ENCODE measurements at places on chromosomes 16 and 17.

- H3K27ac ChIP-seq, result peak overlapping the region; percentile 55
- peaks cover 11% of the 10 kb centered on the region for H3K4me1 ChIP-seq
- peaks cover 23% of the 10 kb centered on the region for H3K27me3 ChIP-seq
- H3K36me3 ChIP-seq, result no peaks in the 10 kb centered on the region
- no peak overlapping the region for H3K4me3 ChIP-seq
Observed at GRCh38 chr17:37698132-37698910, 46.5 kb downstream of the HNF1B start.

DNA sequence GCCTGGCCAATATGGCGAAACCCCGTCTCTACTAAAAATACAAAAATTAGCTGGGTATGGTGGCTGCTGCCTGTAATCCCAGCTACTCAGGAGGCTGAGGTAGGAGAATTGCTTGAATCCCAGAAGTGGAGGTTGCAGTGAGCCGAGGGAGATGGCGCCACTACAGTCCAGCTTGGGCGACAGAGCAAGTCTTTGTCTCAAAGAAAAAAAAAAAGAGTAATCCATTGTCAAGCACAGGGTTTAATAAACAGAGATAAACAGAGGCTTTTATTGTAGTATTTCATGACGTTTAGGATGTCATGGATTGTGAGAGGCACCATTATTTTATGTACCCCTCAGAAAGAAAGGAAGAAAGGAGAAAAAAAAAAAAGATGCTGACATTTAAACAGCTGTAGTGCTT is 75.2 kb upstream of the RNU2-1 start:
- H3K4me1 ChIP-seq, result peaks cover 3% of the 10 kb centered on the region
- H3K27me3 ChIP-seq, result no peaks in the 10 kb centered on the region
- H3K27ac ChIP-seq, result no peak overlapping the region

GRCh38 chr17:68383443-68384321 is 73.6 kb downstream of the WIPI1 start:
- peak overlapping the region; percentile 67 for H3K4me3 ChIP-seq
- H3K4me1 ChIP-seq, result peaks cover 31% of the 10 kb centered on the region
- H3K27me3 ChIP-seq, result no peaks in the 10 kb centered on the region
- DNase-seq, result no peak
- no peaks in the 10 kb centered on the region for H3K36me3 ChIP-seq

DNA sequence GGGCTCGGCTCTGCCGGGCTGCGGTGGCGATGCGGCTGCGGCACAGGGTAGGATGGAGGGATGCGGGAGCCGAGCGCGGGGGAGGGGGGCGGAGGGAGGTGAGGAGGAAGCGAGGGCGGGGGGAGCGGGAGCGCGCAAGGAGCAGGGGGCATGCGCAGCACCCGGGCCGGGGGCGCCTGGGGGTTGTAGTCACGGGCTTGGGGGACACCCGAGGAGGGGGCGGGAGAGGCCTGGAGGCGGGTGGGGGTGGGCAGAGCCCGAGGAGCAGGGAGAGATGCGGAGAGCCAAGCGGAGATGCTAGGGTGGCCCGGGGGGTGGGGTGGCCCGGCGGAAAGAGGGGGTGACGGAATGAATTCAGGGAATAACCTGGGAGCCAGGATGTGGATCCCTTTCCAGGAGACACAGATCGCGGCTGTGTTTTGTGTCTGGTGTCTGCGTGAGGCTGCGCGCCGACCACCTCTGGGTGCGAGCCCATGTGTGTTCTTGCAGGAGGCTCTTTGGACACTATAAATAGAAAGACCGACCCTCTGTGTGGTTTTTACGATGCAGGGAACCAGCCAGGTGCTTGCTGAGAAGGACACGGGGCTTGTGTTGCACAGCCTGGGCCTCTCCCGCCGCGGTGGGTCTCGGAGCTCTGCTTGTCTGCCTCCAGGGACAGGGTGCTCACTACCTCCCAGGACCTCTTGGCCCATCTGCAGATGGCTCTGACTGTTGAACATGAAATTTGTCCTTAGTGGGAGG is at the start of gene STX1B:
Gene STX1B, minus strand, starts transcription at position 54 of the 741 bp plus-strand sequence. CDS start 242 bp downstream, outside the sequence.
- H3K27ac ChIP-seq, result peak within 1 kb of the TSS; percentile 11
- H3K4me1 ChIP-seq, result peaks cover 34% of the 10 kb centered on the region
- H3K4me3 ChIP-seq, result peak within 1 kb of the TSS; percentile 92
- H3K36me3 ChIP-seq, result no peaks in the 10 kb centered on the region
- peak; percentile 47 for DNase-seq
- H3K27me3 ChIP-seq, result peaks cover 11% of the 10 kb centered on the region

DNA sequence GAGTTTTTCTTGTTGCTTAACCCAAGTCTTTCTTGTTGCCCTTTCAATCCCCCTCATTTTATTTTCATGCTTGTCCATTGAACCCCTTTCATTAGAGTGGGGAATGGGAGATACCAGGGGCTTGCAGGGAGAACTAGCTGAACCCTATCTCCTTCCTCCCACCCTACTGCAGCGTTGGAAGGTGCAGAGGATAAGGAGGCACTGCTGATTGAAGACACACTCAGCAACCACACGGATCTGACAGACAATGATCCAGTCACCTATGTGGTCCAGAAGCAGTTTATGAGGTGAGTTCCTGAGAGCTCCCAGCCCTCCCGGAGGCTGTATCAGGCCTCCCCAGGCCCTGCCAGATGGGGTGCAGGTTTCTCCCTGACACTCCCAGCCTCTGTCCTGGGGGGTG is 32.5 kb downstream of the ANKRD40 start:
- peaks cover 8% of the 10 kb centered on the region for H3K27me3 ChIP-seq
- DNase-seq, result no peak
- H3K4me1 ChIP-seq, result no peaks in the 10 kb centered on the region
- no peak overlapping the region for H3K27ac ChIP-seq
- H3K4me3 ChIP-seq, result no peak overlapping the region

GRCh38 chr16:68445458-68445857 is 2.9 kb downstream of the SMPD3 start:
- no peak overlapping the region for H3K4me3 ChIP-seq
- DNase-seq, result no peak
- H3K36me3 ChIP-seq, result no peaks in the 10 kb centered on the region
- peaks cover 20% of the 10 kb centered on the region for H3K27me3 ChIP-seq
- peaks cover 8% of the 10 kb centered on the region for H3K4me1 ChIP-seq

- no peak for DNase-seq
Observed at GRCh38 chr16:50326264-50326663, 42.5 kb downstream of the BRD7 start.

DNA sequence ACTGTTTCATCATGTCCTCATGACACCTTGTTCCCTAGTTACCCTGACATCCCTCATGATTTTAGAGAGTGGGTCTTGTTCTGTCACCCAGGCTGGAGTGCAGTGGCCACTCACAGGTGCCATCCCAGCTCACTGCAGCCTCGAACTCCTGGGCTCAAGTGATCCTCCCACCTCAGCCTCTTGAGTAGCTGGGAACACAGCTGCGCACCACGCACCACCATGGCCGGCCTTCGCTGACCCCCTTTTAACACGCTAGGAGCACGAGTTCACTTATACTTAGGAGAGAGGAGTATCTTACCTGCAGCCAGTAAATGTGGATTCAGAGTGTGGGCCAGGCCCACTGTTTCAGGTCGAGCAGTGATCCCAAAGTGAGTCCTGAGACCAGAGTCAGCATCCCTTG is 21.4 kb downstream of the NT5M start:
- H3K4me1 ChIP-seq, result no peaks in the 10 kb centered on the region
- H3K4me3 ChIP-seq, result no peak overlapping the region
- no peaks in the 10 kb centered on the region for H3K36me3 ChIP-seq
- H3K27ac ChIP-seq, result no peak overlapping the region
- DNase-seq, result no peak

DNA sequence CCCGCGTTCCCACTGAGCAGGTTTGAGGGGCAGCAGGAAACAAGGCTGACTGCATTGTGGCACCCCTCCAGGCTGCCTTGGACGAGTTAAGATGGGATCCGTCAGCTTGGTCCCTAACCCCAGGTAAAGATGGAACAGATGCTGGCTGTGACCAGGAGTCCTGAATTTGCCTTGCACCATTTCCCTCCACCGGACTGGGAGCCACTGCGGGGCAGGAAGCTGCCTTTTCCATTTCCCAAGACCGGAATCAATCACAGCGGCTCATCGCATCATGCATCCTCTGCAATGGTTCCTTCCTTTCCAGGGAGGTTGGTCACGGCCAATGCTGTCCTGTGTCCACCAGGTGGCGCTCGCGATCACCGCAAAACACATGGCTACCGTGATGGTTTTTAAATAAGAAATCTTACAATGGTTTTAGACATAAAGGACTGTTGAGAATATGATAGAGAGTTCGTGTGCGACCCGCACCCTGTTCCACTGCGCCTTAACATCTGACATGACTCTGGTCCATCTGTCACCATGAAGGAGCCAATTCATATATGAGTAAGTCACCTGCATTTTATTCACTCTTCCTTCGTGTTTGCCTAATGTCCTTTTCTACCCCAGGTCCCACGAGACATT is 6.8 kb upstream of the MEAK7 start:
- peaks cover 33% of the 10 kb centered on the region for H3K4me1 ChIP-seq
- no peaks in the 10 kb centered on the region for H3K27me3 ChIP-seq
- peak; percentile 63 for DNase-seq
- no peaks in the 10 kb centered on the region for H3K36me3 ChIP-seq
- peak overlapping the region; percentile 86 for H3K27ac ChIP-seq
- H3K4me3 ChIP-seq, result no peak overlapping the region

- H3K4me1 ChIP-seq, result no peaks in the 10 kb centered on the region
- no peak overlapping the region for H3K4me3 ChIP-seq
- no peak for DNase-seq
- H3K36me3 ChIP-seq, result no peaks in the 10 kb centered on the region
- peaks cover 5% of the 10 kb centered on the region for H3K27me3 ChIP-seq
Observed at GRCh38 chr17:57235124-57235523, 21.2 kb upstream of the MSI2 start.

DNA sequence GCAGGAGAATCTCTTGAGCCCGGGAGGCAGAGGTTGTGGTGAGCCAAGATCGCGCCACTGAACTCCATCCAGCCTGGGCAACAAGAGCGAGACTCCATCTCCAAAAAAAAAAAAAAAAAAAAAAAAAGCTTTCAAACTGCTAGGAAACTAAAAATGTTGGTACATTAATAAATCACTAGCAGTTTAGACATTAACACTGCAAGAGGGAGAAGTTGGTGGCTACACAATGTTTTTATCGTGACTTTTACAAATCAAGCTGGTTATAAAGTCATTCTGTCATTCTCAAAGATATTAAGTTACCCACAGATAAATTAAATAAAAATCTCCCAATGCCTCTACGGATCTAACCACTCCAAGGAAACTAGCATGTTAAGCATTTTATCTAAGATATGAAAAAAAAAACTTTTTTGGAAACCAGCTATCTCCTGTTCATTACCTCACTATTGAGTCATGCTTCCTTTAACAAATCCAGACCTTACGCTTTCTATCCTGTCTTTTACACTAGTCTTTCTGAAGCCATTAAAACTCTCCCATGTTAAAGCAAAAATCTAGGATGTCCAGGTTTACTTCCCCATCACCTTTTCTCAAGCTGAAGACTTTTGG is 85.9 kb upstream of the SMURF2 start:
- no peaks in the 10 kb centered on the region for H3K27me3 ChIP-seq
- H3K36me3 ChIP-seq, result peaks cover 10% of the 10 kb centered on the region
- no peak overlapping the region for H3K4me3 ChIP-seq
- no peak overlapping the region for H3K27ac ChIP-seq

GRCh38 chr16:17251496-17251895 is 219.3 kb downstream of the XYLT1 start:
- H3K4me1 ChIP-seq, result peaks cover 12% of the 10 kb centered on the region
- H3K27me3 ChIP-seq, result no peaks in the 10 kb centered on the region
- H3K4me3 ChIP-seq, result no peak overlapping the region
- DNase-seq, result no peak

- DNase-seq, result no peak
- H3K4me3 ChIP-seq, result peak overlapping the region; percentile 52
- no peaks in the 10 kb centered on the region for H3K27me3 ChIP-seq
- H3K27ac ChIP-seq, result peak overlapping the region; percentile 47
- H3K4me1 ChIP-seq, result peaks cover 95% of the 10 kb centered on the region
Observed at GRCh38 chr16:1545044-1546040, 11.9 kb downstream of the TMEM204 start.

- DNase-seq, result no peak
- H3K27me3 ChIP-seq, result no peaks in the 10 kb centered on the region
- H3K27ac ChIP-seq, result no peak overlapping the region
- peaks cover 6% of the 10 kb centered on the region for H3K4me1 ChIP-seq
Observed at GRCh38 chr17:43312011-43312410, 78.2 kb upstream of the RNU2-1 start.
